ENCODE measurements at places on chromosomes 5 and 9.

- no peak for DNase-seq
These were observed 8.5 kb downstream of the DIPK1B start for GRCh38 chr9:136720898-136721338.

DNA sequence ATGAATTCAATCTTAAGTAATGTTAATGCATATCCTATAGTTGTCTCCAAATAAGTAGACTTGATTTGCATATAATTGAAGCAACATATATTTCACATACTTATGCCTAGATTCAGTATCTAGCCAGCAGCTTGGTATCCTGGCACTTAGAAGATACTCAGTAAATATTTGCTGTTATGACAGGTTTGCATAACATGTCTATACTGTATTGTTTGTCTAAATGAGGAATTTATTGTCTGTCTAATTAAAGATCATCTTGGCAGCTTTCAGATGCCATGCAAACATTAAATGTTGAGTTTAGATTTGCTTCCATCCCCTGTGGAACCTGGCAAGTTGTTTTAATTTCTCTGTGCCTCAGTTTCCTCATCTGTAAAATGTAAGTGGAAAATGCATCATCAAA lies 9.4 kb downstream of the IQGAP2 start:
- no peak for DNase-seq

- no peak for DNase-seq
These were observed 190.8 kb upstream of the HAPLN1 start for GRCh38 chr5:83911367-83911919.

DNA sequence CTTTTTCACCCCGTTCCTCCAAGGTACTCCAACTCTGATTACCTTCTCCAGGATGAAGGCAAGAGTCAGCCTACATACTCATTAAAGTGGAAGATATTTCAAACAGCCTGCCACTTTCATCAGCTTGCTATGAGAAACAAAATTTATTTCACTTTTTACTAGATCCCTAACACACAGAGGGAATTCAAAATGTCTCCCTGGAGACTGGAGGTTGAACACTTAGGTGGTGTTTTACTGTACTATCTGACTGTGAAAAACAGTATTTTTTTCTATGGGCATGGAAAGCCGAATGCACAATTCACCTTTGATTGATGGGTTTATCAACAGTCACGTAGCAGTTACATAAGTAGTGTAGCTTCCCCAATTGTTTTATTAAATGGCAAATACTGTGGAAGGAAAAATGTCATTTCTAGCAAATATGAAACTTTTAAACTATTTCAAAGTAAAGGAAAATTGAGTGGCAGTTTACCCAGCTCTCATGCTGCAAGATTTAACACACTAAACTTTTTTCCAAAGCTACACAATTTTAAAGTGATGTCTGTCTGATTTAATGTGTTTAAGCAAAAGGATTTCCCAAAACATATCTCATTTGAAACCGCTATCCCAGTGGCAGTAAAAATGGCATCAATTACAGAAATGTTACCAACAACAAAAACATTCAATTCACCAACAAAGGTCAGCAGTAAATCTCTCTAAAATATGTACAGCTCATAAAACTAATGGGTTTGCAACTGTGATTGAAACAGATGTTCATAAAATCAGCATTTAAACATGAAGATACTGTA lies 125.0 kb upstream of the TLE4 start:
- no peak for DNase-seq

- no peak for DNase-seq
These were observed 179.5 kb downstream of the MAPKAP1 start for GRCh38 chr9:125527471-125528002.

DNA sequence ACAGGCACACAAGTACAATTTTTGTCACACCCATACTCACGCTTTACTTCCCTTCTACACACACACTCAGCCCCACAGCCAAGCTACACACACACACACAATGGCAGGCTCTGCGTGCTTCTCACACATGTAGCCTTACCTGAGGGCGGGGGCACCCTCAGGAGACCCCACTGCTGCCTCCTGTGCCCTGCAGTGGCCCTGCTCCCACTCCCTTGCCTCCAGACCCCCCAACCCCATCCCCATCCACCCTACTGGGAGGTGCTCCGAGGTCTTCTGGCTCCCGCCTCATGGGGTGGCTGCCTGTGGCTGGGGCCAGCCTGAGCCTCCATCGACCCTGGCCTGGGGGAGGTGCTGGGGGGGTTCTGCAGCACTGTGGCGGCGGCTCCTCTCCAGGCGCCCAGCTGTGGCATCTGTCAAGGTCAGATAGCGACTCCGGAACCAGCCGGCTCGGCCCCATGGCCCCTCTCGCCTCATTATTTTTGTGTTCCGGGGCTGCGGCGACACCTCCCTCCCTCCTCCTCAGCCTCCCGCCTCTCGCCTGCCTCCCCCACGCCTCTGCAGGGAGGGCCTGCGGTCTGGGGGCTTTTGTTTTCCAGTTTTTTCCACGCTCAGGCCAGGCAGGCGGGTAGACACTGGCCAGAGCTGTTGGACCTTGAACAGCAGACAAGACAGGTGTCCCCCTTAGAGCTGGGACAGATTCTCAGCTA lies 21.7 kb downstream of the CXXC5 start:
- DNase-seq: peak; percentile 66

GRCh38 chr9:123115146-123115913 lies 81.9 kb downstream of the GPR21 start:
- DNase-seq: no peak

GRCh38 chr5:123367739-123368138 lies 55.5 kb downstream of the CEP120 start:
- DNase-seq: no peak

DNA sequence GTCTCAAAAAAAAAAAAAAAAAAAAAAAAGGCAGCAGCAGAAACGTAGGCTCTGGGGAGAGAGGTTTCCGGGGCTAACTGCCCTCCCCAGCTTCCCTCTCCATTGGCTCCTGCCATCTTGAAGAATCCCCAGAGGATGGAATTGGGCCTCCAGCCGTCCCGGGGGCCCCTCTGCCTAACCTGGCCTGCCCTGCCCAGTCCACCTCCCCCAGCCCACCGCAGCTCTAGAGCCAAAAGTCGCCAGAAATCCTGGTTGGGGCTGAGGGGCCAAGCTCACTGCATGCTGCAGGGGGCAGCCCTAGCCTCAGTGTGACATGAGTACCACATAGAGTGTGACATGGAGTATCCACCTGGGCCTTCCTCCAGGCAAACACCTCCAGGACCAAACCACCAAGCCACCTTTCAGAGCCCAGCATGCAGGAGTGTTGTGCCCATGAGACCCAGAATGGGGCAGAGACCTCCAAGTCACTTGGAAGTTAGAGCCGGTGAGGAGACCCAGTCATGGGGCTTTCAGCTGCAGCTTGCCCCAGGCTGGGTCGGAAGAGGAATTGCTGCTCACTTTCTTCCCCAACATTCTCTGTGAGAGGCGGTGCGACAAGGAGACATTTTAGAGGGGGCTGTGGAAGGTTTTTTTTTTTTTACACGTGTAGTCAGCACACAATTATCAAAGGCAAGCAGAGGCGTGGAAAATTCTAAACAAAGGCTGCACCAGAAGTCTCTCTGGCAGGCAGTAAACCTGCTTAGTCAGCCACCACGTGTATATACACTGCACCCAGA lies 17.6 kb downstream of the CD74 start:
- no peak for DNase-seq

DNA sequence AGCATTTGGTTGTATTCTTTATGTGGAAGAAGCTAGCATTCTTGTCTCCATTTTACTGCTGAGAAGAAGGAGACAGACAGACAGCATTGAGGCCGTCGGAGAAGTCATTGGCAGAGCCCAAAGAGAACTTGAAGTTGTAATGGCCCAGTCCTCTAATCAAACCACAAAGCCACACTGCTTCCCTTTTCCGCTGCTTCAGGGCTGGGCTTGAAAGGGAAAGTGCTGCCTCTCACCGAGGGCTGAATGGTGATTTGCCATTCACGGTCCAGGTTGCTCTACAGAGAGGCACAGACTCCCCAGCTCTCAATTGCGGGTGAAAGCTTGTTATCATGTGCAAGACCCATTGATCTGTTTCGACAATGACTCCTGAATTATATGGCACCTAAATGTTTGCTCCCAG lies 25.6 kb upstream of the POU4F3 start:
- no peak for DNase-seq

All from GM12892 (cell line).